NCI-H1930 (cell line): ENCODE measurements at places on chromosomes 6 and 20.

GRCh38 chr20:52175840-52176239 is 15.7 kb downstream of the ZFP64 start:
- DNase-seq = no peak

DNA sequence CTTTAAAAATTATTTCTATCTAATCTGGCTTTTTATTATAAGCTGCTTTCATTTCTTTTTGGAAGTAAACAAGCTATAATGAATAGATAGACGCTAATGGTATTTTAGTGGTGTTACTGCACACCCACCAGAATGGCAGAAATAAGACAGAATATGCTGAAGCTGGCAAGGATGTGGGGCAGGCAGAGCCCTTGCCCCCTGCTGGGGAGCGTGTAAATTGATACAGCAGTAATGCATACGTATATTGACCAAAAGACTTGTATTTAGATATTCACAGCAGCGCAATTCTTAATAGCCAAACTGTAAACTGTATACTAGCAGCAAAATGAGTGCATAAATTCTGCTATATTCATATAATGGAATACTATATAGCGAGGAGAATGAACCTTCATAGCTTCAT is 35.3 kb downstream of the TMEM181 start:
- no peak for DNase-seq

GRCh38 chr6:108667993-108668392 is 107.3 kb downstream of the FOXO3 start:
- DNase-seq = no peak

- no peak for DNase-seq
Observed at GRCh38 chr6:23980965-23981364, 145.1 kb upstream of the NRSN1 start.

DNA sequence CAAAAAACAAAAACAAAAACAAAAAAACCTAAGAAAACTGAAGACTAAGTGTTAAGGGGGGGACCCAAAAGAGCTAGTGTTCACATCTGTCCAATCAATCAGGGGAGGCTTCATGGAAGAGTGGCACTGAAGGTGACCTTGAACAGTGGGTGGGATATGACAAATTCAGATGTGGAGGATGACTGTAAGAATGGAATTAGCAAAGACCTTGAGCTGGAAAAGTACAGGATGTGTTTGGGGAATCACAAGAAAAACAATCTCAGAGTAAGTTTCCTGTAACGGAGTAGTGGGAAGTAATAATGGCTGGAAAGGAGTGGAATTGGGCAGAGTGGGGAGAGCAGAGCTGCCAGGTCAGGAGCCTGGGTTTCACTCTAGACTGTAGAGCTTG is 2.9 kb upstream of the IER3 start:
- no peak for DNase-seq

GRCh38 chr20:30419466-30419865 is 838.0 kb upstream of the DEFB115 start:
- DNase-seq = no peak

GRCh38 chr6:161743509-161744178 is 469.8 kb upstream of the AGPAT4 start:
- no peak for DNase-seq

DNA sequence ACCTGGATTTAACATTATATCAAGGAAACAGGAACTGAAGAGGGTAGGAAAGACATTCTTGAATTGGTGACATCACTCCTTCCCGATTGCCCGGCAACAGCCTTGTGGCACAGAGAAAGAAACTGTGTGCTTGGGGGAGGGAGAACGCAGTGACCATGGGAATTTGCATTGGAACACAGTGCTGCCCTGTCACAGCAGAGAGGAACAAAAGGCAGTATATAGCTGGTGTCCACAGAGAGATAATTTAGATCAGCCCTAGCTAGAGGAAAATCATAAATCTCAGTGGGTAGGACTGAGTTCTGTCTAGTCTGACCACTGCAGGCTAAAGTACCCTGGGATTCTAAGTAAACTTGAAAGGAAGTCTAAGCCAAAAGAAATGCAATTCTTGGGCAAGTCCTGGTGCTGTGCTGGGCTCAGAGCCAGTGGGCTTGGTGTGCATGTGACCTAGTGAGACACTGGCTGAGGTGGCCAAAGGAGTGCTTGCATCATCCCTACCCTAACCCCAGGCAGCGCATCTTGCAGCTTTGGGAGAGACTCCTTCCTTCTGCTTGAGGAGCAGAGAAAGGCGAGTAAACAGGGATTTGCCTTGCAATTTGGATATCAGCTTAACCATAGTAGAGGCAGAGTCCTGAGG is 697.6 kb downstream of the HACE1 start:
- DNase-seq = no peak

- DNase-seq = no peak
Observed at GRCh38 chr20:43983359-43983758, 68.7 kb downstream of the TOX2 start.

- DNase-seq = no peak
Observed at GRCh38 chr6:147769496-147770087, 261.1 kb downstream of the SAMD5 start.

- no peak for DNase-seq
Observed at GRCh38 chr20:36106606-36107005, 47.9 kb upstream of the EPB41L1 start.

DNA sequence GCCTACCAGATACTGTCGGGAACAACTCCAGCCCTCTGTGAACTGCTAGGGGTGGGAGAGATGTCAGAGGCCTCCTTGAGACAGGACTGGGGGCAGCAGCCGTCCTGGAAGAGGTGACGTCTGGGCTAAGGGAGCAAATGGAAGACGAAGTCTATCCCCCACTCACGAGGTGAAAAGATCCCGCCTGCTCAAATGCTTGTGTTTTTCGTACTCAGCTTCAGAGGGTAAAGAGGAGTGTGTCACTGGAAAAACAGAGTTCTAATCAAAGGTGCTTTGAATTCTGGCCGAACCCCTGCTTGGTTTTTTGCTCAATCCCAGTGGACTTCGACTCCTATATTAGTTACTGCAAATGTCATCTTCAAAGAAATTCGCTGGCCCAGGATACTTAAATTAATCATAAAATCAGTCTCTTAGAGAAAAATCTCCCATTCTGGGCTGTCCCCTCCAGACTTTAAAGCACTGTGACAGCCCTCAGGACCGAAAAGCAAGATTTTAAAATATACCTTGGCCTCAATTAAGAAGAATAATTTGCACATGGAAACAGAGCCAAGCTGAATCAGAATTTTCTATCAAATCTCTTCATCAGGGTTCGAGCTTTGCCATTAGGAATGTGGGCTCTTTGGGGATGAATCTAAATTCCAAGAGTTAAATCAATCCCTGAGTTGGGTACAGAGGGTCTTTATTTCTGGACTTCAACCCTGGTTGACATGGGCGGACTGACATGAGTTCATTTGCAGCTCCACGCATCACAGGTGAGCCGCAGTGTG is 61.8 kb upstream of the AFDN start:
- DNase-seq = no peak

- no peak for DNase-seq
Observed at GRCh38 chr6:112691289-112691688, 344.2 kb downstream of the RFPL4B start.

- no peak for DNase-seq
Observed at GRCh38 chr6:4185846-4186245, 50.5 kb upstream of the ECI2 start.

DNA sequence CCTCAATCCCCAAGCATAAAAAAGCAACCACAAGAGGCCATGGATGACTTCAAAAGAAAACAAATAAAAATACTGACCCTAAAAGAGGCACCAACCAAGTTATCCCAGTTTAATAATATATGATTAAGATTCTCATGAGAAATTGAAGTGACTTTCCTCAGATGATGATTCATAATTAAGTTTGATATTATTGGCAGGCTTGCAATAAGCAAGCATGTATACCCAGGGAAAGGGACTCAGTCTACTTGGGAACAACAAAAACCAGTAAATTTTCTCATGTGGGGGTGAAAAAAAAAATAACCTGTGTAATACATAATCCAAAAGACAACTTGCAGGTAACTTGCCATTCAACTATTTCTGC is 19.6 kb downstream of the JAG1 start:
- DNase-seq = no peak

- no peak for DNase-seq
Observed at GRCh38 chr6:166952567-166953486, 3.5 kb downstream of the RNASET2 start.

DNA sequence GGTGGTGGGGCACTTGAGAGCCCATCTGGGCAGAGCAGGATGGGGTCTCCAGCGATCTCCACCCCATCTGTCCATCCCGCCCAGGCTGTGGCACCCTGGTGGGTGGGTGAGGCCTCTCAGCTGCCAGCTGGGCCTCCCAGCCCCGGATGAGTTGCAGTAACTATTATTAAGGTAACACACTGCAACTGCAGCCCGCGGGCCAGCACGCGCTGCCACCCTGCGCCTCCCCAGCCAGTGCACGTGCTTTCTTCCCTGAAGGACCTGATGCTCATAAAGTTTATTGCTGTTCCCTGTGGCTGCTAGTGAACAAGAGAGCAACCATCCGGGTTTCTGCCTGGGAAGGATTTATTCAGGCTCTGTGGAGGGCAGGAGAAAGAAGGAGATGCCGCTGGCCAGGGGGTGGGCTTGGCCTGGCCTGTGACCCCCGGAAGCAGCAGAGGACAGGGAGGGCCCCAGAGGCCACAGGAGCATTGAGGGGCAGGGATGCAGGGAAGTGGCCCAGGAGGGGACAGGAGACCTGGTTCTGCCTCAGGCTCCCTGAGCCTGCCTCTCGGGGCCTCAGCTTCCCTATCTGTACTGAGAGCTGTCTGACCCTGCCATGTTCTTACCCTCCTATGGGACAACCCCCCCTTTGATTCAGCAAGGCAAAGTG is 1.7 kb downstream of the IP6K3 start:
- DNase-seq = no peak

DNA sequence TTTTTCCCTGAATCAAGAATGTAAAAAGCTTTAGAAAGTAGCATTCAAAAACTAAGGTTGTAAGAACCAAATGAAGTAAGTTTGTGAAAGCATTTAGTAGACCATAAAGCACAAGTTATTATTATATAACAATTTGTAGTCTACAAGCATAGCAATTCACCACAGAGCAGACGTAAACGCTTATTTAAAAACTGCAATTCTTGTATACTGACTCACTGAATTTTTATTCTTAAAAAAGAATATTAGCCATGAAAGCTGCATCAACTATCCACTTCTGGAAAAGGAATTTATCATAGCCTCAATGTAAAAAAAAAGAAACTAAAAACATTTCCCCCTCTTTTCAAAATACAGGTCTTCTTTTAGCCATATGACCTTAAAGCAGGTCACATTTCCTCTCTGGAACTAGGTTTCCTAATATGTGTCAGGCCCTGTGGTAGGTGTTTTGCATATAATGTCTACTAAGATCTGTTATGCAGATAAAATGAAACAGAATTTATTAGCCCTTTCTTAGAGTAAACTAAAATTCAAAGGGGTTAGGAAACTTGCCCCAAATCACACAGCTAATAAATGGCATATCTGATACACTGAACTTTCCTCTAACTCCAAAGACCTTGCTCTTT is 2.1 kb downstream of the MAP3K7 start:
- no peak for DNase-seq

GRCh38 chr20:32336918-32337347 is 21.2 kb upstream of the ASXL1 start:
- DNase-seq = no peak

DNA sequence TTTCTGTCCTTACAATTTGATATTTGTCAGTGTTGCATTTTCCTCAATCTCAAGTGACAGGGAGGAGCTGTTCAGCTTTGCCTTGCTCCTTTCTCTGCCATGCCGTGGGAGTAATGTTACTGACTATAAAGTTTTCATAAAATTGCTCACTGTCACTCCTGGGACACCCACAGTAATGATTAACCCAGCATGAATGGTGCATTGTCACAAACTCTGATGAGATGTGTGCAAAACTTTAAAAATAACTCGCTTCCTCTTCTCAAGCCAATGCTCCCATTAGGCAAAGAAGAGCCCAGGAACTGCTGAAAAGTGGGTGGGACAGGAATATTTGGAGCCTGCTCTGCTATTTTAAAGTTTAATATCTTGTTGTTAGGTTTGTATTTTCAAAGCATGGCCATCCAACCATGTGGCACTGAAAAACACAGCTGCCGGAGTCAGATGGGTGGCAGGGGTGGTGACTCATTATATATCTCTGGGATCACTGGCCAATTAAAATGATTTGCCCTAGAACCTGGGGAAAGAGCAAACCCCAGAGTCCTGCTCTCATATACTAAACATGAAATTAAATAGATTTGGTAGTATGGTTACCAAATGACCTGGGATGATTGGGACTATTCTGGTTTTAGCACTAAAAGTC is 260.1 kb downstream of the BTBD3 start:
- DNase-seq = no peak

DNA sequence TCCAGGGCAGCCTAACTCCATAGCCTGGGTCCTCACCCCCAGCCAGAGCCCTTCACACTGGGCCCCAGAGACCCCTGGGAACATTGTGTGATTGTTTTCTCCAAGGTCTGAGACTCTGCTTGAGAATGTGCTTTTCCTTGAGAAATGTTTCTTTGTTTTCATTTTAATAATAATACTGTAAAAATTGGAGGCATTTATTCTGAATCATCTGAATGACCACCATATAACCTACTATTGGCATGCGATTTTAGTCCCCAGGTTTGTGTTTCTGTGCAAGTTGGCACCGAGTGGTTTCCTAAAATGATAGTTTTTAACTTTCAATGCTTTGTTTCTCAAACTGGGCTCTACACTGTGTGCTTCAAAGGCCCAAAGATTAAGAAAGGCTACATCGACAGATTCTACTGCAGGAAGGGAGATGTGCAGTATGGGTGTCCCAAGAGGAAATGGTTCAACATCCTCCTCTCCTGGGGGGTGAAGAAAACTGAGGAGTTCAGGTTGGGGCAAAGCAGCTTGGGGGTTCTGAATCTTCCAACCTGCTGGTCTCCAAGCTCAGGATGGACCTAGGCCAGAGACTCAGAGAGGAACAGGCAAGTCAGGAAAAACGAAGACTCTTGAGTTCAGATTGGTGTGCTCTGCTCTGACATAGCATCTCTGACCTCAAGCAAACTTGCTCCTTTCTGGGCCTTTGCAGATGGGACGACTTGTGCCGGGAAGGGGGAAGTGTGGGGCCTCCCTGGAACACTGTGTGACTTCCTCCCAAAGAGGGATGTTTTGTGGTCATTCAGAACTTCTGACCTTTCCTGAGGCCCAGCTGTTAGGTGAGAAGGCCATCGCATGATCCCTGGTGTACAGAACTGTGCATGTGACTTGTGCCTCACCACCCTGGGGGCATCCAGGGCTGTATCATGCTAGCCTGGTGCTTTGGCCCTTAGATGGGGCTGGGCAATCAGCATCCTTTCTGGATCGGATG is 31.0 kb downstream of the DAAM2 start:
- no peak for DNase-seq

GRCh38 chr6:28841290-28841689 is 82.5 kb downstream of the TRIM27 start:
- no peak for DNase-seq

GRCh38 chr6:155676346-155676745 is 220.7 kb upstream of the NOX3 start:
- no peak for DNase-seq

- no peak for DNase-seq
Observed at GRCh38 chr6:156396068-156396771, 381.0 kb upstream of the ARID1B start.

DNA sequence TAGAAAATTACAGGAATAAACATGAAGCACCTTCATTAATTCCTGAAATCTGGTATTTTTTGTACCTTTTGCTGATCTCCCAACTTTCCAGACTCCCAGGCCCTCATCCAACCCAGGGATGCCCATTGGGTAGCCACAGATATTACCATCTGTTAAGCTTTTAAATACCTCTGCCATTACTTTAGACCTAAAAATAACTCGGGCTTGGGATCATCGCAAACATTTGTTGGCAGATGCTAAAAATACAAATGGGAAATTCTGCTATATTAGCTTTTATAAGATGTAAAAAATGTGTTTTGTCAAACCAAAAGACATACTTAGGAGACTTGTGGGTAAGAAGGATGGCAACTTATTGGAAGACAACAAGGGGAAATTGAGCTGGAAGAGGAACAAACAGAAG is 376.1 kb downstream of the CENPW start:
- no peak for DNase-seq
